ENCODE measurements at places on chromosomes 4 and X. TPM values are rescaled to one million over a fixed set of nuclear protein-coding genes. Genes with fewer than 3 reads are reported as not detected.

DNA sequence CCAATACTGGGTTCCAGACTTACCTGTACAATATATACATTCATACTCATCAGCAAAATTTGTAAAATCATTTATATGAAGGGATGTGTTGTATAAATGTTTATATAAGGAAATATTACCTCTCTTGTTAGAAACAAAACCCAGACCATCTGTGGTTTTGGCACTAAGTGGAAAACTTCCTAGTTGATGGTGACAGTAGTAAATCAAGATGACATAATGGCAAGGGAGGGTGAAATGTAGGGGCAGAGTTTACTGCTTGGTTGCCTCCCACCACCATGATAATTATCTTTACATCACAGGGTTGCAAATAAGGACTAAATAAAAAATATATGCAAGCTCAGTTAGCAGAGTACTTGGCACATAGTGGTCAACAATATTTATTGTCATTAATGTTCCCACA, 365.3 kb upstream of the TEX13C start:
- DNase-seq = no peak

GRCh38 chr4:13920901-13921300, 293.4 kb upstream of the BOD1L1 start:
- DNase-seq = peak; percentile 99

DNA sequence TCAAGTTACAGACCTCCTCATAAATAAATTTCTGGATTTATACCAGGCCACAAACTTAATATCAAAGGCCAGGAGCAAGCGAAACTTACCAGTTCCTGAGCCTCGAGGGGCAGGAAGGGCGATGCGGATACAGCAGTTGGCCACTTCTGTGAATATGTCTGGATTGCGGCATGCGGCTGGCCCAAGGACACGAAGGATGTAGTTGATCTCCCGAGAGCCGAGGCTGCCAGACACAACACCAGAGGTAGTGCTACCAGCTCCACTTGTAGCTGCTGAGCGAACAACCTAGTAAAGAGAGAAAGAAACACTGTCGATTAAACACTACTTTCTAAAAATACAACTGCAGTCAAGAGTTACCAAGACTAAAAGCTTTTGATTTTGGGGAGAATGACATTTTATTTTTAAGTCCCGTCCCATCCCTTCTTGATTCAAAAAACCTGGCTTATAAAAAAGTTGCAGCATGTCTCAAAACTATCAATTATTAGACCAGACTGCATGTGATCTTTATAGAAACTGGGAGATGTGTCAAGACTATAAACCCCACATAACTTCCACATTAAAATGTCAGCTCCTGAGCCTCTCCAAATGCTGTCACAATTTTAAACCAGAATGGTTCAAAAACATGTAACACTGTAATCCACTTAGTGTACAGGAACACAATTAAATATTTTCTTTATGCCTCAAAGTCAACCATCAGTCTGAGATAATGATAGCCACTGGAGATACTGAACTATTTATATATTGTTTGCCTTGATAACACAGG, 105.6 kb downstream of the HUWE1 start:
- no peak for DNase-seq

GRCh38 chr4:4502694-4503311, 39.0 kb downstream of the STX18 start:
- no peak for DNase-seq

- DNase-seq = peak; percentile 14
Measured at GRCh38 chr4:19486400-19486799, 765.3 kb upstream of the SLIT2 start.

The JADE3 gene
- total RNA-seq = 9.9 TPM

The GPRASP3 gene
- 3.6 TPM for total RNA-seq

All from glomerular endothelial cell (primary cell).